K562 (cell line): ENCODE measurements at places on chromosomes 1 and 21.

DNA sequence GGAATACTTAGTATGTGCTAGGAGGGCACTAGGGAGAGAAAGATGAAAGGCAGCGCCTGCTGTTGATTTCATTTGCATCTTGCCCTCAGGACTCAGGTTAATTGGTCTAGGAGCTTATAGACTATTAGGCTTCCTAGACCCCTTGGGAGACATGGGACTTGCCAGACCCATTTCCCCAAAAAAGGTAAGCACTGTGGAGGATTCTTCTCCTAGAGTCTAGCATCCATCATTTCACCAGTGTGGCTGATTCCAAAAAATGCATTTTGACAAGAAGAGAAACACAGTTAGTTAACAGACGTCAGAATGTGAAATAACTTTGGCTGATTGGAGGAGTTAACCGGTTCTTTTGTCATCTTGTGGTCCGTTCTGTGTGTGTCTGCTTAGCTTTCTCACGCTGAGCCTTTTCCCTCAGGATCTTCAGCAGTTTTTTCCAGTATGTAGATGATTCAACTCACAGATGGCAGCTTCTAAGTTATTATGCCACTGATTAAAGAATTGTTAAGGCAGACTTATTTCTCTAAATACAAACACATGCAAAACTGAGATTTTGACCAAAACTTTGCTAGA is 108.8 kb downstream of the KIF26B start:
- DNase-seq = no peak

GRCh38 chr1:21537932-21538630 is 28.9 kb downstream of the ALPL start:
- no peak for DNase-seq

GRCh38 chr1:36095760-36096405 is 7.2 kb downstream of the ADPRS start:
- no peak for DNase-seq

- no peak for DNase-seq
Observed at GRCh38 chr1:30798389-30799232, 41.0 kb upstream of the LAPTM5 start.

GRCh38 chr1:196558411-196558810 is 49.8 kb downstream of the KCNT2 start:
- DNase-seq = no peak

- DNase-seq = no peak
Observed at GRCh38 chr21:31255896-31256295, 88.2 kb downstream of the TIAM1 start.

DNA sequence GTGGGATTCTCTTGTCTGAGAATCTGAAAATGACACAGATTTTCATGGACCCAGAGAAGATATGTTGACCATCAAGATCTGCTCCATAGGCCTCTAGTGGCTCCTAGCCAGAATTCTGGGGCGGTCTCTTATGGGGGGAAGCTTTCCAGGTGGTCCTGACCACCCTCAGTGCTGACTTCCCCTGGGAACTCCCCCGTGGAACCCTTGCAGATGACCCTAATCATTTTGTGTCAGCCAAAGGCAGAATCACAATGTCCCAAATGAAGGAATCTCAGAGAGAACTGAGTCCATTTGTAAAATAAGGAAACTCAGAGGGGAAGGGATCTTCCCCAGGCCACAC is 3.6 kb downstream of the HEYL start:
- no peak for DNase-seq

- peak; percentile 69 for DNase-seq
Observed at GRCh38 chr1:206674745-206675175, 9.9 kb upstream of the MAPKAPK2 start.

- DNase-seq = no peak
Observed at GRCh38 chr1:56819387-56819899, at the start of gene FYB2. FYB2 (minus strand) TSS chr1:56819404; CDS start chr1:56819290, 114 bp downstream.

GRCh38 chr1:35925741-35926140 is 5.2 kb upstream of the AGO3 start:
- no peak for DNase-seq

- peak; percentile 33 for DNase-seq
Observed at GRCh38 chr21:35138665-35139381, 89.7 kb upstream of the RUNX1 start.

DNA sequence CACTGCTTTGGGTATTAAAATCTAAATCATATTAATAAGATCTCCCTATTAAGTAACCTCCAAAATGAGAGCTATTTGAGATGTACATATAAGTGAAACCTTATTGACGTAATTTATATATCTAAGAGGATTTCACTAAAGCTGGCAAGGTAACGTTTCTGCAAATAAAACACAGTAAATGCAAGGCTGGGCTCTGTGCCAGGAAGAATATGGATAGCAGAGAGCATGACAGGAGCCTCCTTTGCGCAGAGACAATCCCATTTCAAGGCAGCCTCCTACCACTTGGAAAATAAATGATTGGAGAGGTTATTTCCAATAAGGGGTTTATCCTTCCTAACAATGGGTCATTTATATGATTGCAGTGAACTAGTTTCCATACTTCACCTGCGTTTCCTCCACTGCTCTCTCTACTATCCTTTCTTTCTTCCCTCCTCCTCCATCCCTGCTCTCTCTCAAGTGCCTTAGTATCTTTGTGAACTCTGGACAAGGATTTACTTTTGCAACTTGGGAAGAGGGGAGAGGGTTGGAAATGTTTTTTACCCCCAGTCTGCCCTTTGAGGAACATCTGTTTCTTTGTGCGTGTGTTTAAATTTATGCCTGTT is 3.0 kb upstream of the NFIA start:
- peak; percentile 71 for DNase-seq

GRCh38 chr1:115090540-115090939 is 1.2 kb upstream of the TSPAN2 start:
- no peak for DNase-seq

GRCh38 chr1:24635195-24635843 is 7.8 kb upstream of the SRRM1 start:
- peak; percentile 72 for DNase-seq

DNA sequence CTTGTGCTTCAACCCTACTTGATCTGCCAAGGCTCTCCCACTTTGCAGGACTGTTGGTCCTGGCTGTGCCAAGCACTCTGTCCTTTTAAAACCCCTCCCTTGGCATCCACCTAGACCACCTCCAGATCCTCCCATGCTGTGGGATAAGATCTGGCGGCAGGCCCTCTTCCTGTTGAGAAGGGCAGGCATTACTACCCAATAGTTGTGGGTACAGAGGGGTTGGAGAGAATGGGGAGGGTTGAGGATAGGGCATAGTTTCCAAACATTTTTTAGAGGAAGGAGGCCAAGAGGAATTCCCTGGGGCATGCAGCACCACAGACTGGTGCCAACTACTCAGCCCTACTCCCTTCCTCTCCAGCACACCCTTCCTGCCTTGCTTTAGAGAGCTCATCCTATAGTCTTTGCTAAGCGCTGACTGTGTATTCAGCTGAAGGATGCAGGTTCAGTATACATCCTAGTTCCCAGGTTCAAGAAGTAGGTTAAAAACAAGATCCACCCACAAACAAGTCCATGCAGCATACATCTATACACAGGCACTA is 70.7 kb downstream of the TRABD2B start:
- DNase-seq = no peak

GRCh38 chr1:204127597-204128242 is 24.1 kb downstream of the ETNK2 start:
- peak; percentile 71 for DNase-seq

DNA sequence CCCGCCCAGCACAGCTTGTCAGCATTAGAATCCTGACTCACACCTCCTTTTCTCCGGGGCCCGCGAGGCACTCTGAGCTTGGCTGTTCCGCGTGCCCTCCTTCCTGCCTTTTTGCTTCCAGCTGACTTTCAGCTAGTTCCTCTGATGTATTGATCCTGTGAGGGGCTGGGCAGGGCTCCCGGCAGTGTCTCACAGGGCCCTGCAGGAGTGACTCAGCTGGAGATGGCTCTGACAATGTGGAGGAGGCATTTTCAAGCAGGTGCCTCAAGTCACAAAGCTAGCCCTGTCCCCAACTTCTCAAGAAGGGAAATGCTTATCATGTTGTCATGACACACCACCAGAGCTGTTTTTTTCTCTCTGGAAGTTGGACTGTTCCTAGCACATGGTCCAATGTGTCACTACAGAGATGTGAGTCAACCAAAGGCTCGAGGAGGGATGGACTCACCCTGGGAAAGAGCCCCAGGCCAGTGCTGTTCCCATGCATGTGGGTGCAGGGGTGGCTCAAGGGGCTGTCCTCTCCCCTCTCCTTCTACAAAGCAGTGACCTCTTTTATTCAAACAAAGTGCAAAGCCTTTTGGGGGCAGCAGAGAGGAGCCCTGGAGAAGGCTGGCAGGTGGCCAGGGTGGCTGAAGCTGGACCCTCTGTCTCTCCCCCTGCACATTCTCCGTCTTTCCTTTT is 30.6 kb downstream of the SYT6 start:
- DNase-seq = no peak

DNA sequence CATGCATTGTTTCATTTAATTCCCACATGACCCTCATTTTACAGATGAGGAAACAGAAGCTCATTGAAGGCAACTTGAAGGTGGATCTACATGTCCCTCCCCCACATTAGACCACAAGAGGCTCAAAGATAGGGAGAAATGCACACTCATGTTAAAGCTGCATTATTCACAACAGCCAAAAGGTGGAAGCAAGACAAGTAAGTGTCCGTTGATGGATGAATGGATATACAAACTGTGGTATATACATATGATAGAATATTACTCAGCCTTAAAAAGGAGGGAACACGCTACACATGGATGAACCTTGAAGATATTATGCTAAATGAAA is 149.7 kb upstream of the JUN start:
- DNase-seq = peak; percentile 30

GRCh38 chr1:185917646-185918045 is 183.5 kb downstream of the HMCN1 start:
- DNase-seq = peak; percentile 37

GRCh38 chr21:25938658-25939395 is 204.1 kb downstream of the GABPA start:
- no peak for DNase-seq

DNA sequence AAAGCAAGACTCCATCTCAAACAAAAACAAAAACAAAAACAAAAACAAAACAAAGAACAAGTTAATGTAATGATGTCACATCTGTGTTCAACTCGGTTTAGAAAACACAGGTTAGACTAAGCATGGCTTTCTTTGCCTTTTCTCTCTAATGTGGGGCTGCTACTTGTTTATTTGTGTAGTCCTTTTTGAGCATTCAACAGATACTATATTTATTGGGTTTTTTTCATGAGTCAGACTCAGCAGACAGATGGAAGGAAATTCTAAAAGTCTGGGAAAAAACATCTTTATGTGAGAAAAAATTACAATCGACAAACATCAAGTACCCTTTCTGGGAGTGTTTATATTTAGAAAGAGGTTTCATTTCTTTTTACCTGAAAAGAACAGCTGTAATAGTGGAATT is 22.3 kb upstream of the OTUD3 start:
- no peak for DNase-seq

DNA sequence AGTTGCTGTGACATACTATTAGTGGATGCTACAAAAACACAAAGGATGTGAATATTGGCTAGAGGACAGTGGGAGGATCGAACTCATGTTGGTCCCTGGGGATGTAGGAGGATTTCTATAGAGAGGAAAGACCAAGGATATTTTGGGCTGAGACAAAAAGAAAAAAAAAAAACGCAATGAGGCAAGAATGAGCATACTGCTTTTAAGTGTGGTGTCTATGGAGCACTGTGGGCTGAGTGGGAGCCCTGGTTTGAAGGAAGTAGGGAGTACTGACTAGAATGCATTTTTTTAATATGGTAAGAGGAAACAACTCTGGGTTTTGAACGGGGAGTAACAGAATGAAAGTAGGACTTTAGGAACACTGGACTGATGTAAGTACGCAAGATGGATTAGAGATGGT is 450.7 kb downstream of the NEGR1 start:
- DNase-seq = no peak

DNA sequence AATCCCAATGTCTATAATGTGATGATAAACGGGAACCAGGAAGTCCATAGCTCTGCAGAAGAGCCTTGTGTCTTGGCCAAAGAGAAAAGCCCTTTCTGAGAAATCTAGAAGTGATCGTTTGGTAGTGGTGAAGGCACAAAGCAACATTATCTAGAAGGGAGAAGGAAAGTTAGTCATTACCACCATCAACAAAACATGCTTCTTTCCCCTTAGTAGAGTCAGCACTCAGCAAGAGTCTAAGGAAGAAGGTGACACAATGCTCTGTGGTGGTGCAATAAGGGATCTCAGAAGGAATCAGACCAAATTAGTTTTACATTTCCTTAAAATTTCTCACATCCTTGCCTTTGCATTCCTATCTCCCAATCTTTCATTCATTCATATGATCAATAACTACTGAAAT is 134.4 kb upstream of the PRDX6 start:
- no peak for DNase-seq

DNA sequence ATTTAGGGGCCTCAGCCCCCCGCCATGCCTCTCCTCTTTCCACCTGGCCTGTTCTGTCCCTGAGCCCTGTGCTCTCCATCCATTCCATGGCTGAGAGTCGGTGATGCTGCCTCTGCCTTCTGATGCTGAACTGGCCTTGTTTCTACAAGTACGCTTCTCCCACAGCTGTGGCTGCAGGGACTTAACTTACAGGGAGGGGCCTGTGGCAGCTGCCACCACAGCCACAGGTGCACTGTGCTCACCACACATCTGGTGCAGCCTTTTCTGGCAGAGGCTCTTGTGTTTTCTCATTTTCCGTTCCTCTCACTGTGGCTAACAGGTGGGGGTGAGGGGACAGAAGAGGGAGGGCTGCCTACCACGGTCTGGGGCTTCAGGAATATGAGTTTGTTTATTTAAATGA is 4.2 kb downstream of the FMO1 start:
- no peak for DNase-seq
